ENCODE measurements at places on chromosomes 3 and 15.

GRCh38 chr15:91694831-91695210 lies 158.7 kb upstream of the SLCO3A1 start:
- DNase-seq, result no peak

GRCh38 chr15:76196269-76197231 lies 114.7 kb downstream of the ETFA start:
- no peak for DNase-seq

- DNase-seq, result no peak
Measured at GRCh38 chr15:74995779-74996765, 709 bp downstream of the SCAMP5 start.

DNA sequence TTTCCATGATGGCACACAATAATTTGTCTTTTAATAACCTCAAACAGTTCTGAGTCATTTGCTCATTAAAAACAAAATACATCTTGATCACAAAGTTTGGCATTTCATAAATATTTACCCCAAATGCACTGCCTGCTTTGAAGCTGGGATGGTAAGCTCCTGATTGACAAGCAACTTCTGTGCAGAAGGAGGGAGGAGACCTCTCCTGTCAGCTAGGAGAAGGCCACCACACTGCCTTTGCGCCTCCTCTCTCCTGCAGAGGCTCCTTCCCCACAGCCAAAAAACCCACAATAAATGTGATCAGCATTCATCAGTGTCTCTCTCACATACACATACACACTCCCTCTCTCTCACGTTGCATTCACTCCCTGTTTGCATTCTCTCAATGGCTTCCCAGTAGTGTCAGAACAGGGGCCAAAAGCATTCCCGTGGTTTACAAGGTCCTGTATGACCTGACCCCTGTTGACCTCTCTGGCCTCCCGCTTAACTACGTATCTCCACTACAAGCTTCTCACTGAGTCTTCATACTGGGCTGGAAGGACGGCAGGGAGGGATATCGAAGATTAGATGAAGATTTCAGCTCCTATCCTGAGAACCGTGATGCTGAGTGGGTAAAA lies 216.4 kb downstream of the FOXP1 start:
- DNase-seq, result no peak

GRCh38 chr3:7798276-7798675 lies 703.3 kb upstream of the LMCD1 start:
- DNase-seq, result no peak

DNA sequence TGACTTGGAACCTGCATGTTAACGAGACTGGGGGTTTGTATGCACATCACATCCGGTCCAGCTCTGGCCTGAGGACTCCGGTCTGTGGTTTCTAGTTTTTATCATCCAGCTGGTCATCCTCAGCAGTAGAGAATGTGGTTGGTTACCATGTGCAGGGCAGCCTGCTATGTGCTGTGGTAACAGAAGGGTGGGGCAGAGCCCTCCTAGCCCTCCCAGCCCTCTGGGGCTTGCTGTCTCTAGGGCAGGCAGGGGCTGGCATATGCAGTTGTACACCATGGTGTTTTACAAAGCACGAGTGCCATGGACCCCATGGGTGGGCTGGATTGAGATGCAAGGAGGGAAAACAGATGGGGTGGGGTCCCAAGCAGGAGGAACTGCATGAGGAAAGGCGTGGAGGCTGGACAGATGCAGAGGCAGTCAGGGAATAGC lies 70.2 kb downstream of the APBA2 start:
- DNase-seq, result no peak

DNA sequence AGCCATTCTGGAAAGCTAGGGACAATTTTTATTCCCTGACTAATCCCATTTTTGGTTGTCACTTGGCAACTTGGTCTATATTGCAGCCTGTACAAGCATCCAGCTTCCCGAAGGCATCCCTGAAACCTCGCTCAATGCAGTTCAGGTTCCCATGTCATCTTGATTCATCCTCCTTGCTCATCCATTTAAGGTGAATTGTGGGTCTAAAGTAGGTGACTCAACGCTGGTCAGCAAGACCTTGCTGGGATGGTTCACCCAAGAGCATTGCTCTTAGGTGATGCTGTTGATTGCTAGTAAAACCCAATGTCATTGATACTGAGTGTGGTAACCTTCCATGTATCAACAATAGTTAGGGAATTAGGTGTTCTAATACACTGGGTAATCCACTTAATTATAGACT lies 13.1 kb upstream of the RAB8B start:
- DNase-seq, result no peak

- no peak for DNase-seq
Measured at GRCh38 chr15:89203705-89204273, 17.6 kb downstream of the RLBP1 start.

GRCh38 chr3:175381685-175382084 lies 522.6 kb downstream of the NAALADL2 start:
- DNase-seq, result no peak

GRCh38 chr15:93348711-93349545 lies 259.9 kb upstream of the RGMA start:
- DNase-seq, result no peak

- no peak for DNase-seq
Measured at GRCh38 chr3:134346744-134347143, 27.5 kb downstream of the AMOTL2 start.

DNA sequence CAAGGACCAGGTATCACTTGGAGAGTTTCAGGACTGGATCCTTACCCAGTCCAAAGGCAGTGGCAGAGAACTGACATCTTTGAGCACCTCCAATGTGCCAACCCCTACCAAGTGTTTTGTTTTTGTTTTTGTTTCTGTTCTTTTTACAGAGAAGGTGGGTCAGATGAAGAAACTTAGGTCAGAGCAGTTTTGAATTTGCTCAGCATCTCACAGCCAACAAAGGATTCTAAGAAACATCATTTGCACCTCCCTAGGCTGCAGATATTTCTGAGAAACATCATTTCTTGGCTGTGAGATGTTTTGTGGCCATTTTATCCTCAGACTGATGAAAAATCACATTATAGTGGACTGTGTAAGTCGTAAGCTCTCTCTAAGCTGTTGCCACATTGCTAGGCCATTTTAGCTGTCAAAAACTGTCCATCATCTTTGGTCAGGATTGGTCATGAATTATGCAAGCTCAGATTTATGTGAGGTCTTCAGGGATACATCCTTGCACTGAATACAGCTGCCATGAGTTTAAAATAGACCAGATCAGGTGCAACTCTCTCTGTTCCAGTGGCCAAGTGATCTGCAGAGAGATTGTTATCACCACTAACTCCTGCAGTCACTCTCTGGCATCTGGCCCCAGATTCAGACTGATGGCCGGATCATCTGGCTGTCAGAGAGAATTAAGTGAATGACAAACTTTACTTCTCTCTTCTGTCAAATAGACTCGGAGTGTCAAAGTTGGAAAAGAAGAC lies 341.5 kb downstream of the EPHB1 start:
- DNase-seq, result no peak

- no peak for DNase-seq
Measured at GRCh38 chr15:31025996-31026395, 34.6 kb upstream of the MTMR10 start.

GRCh38 chr3:119769394-119770149 lies 12.3 kb upstream of the NR1I2 start:
- no peak for DNase-seq

DNA sequence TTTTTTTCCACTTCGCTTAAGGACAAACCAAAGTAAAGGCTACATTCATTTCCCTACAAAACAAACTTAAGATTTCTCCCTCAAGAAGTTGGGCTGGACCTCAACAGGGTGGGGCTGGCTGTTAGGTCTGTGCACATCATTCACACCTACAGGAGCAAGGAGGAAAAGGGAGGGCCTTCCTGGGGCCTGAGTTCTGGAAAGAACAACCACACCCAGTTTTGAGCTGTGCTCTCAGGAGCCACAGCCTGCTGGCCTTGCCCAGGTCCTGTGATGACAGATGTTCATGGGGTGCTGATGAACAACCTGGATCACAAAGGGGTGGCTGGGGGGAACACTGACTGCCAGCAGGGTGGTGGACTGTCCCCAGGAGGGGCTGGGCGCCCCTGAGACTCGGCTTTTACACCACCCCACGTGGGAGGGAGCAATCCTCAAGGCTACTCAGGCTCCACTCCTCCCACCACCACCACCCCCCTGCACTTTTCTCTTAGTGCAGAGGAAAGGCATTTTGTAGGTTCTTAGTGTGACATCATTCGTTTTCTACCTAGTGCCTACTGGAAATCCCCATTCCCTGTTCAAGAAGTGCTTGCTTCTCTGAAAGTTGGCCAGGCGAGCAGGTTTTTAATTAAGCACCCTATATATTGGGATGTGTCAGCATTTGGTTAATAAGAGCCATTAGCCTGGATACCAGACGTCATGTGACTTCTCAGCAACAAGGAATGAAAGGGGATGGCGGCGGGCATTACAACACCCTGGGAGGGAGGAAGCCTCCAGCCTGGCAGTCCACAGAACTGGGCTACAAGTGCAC lies 35.7 kb downstream of the CCNB2 start:
- no peak for DNase-seq

- no peak for DNase-seq
Measured at GRCh38 chr3:187021748-187022402, 91.5 kb downstream of the ST6GAL1 start.

DNA sequence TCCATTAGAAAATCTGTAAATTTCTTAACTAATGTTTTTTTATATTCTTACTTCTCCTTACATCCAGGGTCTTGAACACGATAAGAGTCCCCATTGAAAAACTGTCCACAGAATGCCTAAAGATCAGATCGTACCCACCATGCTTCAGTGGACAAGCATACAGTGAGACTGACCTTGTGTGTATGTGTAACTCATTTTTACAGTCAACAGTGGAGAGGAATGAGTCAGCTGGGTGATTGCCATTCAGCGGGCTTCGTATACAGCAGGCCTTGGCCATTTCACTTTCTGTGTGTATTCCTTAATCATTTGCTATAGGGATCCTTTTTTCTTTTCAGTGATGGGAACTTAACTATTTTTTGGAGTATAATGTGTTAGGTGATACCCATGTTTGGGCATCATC lies 10.6 kb downstream of the PARP14 start:
- no peak for DNase-seq

GRCh38 chr15:40084650-40085049 lies 24.0 kb downstream of the BMF start:
- DNase-seq, result no peak

GRCh38 chr3:194304186-194304917 lies 46.8 kb downstream of the CPN2 start:
- DNase-seq, result no peak

- no peak for DNase-seq
Measured at GRCh38 chr3:133561679-133562078, 11.8 kb upstream of the CDV3 start.

- no peak for DNase-seq
Measured at GRCh38 chr15:44775953-44776352, 39.6 kb downstream of the TRIM69 start.

GRCh38 chr3:182078316-182078715 lies 366.6 kb downstream of the SOX2 start:
- DNase-seq, result no peak

- no peak for DNase-seq
Measured at GRCh38 chr3:171374260-171374659, 85.9 kb downstream of the TNIK start.

- peak; percentile 48 for DNase-seq
Measured at GRCh38 chr15:62066663-62067447, at the start of gene C2CD4A. Gene C2CD4A (plus strand): TSS chr15:62066977. CDS start chr15:62067614, 637 bp downstream.

DNA sequence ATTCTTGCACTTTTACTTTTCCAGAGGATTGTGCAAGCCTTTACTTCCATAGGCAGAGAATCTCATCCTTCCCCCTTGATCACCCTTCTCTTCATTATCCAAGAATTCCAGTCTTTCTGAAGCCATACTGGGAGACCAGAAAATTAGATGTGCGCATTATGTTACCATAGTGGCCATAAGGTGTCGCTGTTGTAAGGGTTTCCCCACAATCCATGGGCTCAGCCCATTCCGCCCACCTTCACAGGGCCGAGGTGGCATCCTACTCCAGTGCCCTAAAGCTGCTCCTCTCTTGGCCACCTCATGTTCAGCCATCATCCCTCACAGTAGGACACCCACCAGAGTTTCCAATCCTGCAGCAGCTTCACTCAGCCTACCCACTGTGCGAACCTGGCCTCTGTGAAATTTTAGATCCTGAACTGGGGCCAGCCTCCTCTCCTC lies 35.0 kb downstream of the CTSH start:
- DNase-seq, result no peak

GRCh38 chr3:156050918-156051317 lies 69.5 kb upstream of the KCNAB1 start:
- no peak for DNase-seq

DNA sequence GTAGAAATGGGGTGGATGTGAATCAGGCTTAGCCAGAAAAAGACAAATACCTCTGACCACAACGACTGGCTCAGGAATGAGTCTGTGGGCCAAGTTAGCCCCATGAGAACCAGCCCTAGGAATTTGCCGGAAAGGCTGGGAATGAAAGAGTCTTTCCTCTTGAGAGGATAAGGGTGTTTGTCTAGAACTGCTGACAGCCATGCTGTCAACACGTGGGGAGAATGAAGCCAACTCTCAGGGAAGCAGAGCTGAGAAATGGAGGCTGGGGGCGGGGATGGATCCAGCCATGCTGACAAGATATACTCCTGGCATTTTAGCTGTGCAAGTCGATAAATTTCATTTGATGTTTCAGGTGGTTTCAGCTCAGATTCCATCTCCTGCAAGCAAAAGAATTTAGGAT lies 10.6 kb upstream of the SLC6A1 start:
- DNase-seq, result no peak

DNA sequence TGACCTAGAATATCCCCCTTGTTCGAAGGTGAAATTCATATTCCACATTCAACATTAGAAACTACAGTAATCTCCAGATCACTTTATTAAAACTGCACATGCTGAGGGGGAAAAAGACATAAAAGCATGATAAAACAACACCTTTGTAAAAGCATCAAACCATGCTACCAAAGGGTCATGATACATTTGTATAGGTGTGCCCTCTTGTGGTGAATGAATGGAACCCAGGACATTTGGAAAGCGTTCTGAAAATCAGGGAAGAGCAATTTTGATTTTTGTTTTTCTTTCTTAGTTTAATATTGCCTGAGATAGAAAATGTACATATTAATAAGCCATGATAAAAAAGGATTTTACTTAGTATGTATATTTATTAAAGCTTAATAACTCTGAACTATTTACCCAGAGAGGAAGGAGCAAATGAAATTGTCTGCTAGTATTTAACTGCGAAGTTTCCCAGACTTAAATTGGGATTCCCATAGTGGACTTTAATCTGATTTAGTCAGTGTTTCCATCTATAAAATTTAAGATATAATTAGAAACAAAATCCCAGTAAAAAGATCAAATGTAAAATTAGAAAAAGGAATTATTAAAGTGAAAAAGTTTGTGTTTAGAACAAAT lies 105.8 kb upstream of the ARL6 start:
- DNase-seq, result no peak

- no peak for DNase-seq
Measured at GRCh38 chr3:28768439-28768838, 419.8 kb upstream of the AZI2 start.

DNA sequence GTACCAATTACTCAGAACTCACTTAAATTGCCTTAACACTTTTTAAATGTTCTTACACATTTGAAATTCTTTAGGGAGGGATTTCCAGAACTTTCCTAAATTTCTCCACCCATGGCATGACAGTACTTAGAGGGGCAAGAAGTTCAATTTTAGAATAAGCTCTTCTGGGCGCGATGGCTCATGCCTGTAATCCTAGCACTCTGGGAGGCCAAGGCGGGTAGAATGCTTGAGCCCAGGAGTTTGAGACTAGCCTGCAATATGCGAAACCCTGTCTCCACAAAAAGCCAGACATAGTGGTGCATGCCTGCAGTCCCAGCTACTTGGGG lies 10.6 kb downstream of the FAM131A start:
- no peak for DNase-seq

- no peak for DNase-seq
Measured at GRCh38 chr3:134030379-134031347, 938 bp upstream of the SLCO2A1 start.

All from activated effector memory CD4-positive, alpha-beta T cell treated with Interleukin-2 at 50 U/mL for 16 hours (primary cell).